ENCODE measurements at places on chromosomes 2 and 18.

- DNase-seq: no peak
Measured at GRCh38 chr2:139495851-139496250, 715.7 kb upstream of the NXPH2 start.

- DNase-seq: no peak
Measured at GRCh38 chr2:102200539-102200938, 13.7 kb downstream of the IL1RL2 start.

DNA sequence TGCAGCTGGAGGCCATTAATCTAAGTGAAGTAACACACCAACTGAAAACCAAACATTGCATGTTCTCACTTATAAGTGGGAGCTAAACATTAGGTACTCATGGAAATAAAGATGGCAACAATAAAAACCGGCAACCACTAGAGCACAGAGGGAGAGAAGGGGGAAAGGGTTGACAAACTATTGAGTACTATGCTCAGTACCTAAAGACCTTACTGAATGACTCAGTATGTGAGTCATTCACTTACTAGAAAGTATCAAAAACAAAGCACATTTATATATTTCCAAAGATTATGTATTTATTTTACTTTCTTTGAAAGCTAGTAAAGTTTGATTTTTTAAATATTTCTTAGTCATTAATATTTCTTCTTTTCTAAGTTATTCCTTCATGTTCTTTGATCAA is 48.9 kb downstream of the ZNF385B start:
- no peak for DNase-seq

DNA sequence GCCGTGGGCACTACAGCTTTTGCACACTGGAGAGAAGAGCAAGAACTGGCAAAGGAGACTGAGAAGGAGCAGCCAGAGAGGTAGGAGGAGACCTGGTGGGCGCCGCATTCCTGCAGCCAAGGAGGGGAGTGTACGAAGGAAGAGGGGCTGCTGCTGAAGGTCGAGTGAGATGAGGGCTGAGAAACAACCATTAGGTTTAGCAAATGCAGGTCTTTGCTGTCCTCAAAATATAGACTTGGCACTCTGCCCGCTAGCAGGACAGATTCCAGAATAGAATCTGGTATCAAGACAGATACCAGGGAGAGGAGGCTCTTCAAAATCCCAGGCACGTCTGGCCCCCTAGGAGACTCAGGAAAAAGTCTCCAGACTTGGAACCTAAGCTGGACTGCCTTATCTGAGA is 83.0 kb downstream of the TGOLN2 start:
- DNase-seq: no peak

DNA sequence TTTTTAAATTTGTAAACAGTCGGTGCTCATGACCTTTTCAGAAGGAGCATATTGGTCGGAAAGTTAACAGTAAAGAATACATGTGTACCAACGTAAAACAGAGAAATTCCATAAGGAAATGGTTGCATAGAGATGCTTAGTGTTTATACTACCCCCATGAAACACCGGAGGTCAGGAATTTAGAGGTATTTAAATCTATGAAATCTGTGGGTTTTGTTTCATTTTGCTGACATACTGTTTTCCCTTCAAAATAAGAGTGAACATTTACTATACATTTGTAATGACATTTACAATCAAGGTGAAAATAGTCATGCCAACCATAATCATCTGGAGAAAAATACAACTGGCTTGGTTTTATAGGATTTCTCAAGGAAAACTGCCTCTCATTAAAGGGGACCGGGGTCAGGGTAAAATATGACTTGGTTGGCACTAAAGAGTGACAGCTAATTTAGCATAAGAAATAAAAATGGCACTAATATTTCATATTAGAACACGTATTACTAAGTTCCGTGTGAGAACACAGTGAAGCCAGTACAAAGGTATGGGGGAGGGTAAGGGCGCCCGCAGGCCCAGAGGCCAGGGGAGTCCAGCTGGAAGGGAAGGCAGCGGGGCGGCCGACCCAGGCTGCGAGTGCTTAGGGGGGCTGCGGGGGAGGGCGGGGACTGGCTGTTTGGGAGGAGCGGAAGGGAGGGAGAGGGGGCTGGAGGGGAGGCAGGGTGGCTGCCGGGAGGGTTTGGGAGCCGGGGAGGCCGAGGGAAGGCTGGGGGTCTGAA is 1.1 kb upstream of the RNU4ATAC start:
- no peak for DNase-seq

- DNase-seq: no peak
Measured at GRCh38 chr2:77099961-77100360, 422.2 kb downstream of the LRRTM4 start.

DNA sequence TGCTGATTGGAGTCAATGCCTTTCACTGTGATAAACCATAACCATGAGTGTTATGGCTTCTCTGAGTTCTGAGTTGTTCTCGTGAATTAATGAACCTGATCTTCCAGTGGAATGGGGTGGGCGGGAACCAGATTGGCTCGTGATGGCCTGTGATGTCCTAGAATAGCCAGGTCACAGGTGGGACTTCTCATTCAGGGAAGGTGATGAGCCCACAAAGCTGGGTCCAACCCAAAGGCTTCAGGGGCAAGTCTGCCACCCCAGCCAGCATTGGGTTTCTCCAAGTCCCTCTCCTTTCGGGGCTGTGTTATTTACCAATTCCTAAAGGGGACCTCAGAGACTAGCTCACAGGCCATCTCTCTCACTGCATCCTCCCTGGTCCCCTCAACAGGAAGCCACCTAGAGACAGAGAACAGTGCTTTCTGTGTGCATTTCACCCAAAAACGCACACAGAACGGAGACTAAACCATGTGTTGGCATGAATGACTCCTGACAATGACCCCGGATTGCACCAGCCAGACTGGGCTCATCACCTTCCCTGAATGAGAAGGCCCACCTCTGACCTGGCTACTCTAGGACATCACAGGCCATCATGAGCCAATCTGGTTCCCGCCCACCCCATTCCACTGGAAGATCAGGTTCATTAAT is 85.5 kb downstream of the MALT1 start:
- DNase-seq: no peak

DNA sequence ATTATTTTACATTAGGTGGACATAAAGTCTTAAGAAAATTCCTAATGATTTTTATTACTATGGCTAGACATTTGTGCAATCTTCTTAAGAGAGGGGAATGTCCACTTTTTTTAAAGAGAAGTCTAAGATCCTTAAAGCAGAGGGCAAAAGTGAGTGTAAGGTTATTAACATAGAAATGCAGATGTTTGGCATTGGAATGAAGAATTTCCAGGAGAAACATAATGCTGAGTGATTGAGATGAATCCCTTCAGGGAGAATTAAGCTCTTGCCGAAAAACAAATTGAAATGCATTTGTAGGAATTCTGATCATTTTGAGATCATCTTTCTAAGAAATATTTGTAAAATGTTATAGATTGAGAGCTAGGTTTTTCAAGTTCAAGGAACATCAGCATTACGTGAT is 15.0 kb downstream of the FAM124B start:
- DNase-seq: no peak

GRCh38 chr2:169119123-169119760 is 49.9 kb downstream of the DHRS9 start:
- DNase-seq: no peak

DNA sequence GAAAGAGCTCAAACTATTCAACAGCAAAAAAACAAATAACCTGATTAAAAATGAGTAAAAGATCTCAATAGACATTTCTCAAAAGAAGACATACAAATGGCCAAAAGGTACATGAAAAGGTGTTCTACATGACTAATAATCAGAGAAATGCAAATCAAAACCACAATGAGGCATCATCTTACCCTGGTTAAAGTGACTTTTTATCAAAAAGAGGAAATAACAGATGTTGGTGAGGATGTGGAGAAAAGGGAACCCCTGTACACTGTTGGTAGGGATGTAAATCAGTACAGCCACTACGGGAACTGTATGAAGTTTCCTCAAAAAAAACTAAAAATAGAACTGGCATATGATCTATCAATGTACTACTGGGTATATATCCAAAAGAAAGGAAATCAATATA is 39.8 kb upstream of the TMEM163 start:
- no peak for DNase-seq

DNA sequence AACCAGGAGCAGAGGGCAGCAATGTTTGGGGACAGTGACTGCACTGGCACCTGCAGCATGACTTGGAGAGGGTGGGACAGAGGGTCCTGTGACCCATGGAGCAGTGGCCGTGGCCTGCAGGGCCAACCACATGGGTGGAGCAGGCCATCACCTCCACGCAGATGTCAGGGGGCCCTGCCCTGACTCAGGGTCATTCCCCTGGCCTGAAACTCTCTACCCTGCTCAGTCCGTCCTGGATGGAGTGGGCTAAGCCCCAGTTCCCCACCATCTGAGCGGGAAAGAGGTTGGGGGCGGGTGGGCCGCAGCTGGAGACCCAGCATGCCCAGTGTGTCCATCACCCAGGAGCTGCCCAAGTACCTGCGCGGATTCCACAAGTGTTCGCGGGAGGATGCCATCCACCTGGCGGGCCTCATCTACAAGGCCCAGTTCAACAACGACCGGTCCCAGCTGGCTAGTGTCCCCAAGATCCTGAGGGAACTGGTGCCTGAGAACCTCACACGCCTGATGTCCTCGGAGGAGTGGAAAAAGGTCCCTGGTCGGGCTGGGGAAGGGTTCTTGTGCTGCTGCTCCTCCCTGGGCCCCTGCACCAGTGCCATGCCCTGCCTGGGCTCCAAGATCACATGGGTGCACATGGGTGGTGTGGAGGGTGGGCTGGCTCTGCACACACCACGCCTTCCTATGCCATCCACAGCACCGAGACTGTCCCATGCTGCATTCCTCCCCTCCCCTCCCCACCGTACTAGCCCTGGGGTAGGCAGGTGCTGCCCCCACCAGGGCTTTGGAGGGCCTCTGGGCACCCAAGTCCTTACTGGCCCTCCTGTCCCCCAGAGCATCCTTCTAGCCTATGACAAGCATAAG is 10.3 kb upstream of the GPR17 start:
- no peak for DNase-seq

GRCh38 chr18:74265546-74266098 is 26.1 kb downstream of the CYB5A start:
- no peak for DNase-seq

DNA sequence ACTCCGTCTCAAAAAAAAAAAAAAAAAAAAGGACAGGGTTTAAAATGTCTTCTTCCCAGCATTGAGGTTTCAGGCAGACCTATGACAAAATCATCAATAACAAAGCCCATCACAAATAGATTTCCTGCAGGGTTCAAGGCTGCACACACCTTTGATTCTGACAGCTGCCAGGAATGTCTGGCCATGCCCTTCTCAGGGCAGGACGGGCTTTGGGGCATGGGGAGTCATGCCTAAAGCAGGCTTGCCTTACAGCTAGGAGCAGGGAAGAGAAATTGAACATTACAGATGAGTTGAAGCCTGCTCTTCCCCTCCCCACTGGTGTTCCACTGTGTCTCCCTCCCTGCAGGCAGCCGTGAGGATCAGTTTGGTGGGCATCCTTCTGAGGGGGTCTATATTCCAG is 3.7 kb downstream of the PRELID3A start:
- no peak for DNase-seq

GRCh38 chr2:152227969-152228592 is 52.5 kb upstream of the STAM2 start:
- no peak for DNase-seq

- DNase-seq: no peak
Measured at GRCh38 chr18:47745227-47745626, 185.2 kb downstream of the SMAD2 start.

GRCh38 chr2:207764096-207764630 is 5.5 kb downstream of the FZD5 start:
- DNase-seq: no peak

DNA sequence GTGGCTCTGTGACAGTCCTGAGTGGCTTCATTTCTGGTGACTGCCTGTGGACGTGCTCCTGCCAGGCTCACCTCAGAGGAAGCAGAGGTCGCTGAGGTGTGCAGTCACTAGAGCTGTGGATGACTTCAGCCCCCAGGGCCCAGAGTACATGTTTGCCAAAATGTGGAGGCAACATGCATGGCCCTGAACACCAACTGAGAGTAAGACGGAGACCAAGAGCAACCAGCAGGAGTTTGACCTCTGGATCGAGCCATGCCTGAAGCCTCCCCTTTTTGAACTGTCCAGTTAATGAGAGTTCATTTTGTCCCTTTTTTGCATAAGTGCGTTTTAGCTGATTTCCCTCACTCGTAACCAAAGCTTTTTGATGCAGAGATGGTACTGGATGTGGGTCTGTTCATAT is 184.9 kb downstream of the RTP5 start:
- DNase-seq: no peak

- no peak for DNase-seq
Measured at GRCh38 chr2:42246562-42246961, 77.4 kb downstream of the EML4 start.

DNA sequence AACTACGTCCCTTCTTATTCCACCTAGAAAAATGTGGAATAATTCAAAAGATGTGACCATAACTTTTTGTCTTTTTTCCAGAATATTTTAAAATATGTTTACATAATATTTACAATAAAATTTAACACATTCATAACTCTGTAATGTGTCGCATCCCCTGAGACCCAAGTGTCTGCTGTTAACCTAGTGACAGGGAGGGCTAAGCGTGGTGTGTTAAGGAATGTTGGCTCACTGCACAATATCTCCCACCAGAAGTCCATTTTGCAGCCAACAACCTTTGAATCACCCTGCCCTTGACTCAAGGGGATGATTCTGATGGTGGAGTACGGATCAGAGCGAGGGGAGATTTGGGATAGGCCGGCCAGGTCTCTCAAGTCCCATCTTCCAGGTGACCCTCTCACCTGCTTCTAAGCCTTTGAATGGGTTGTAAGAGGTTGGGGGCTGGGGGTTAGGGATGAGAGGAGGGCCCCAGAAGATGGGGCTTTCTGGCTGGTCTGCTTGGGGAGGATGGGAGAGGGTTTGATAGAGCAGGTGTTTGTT is 43.3 kb downstream of the SERTAD2 start:
- no peak for DNase-seq

DNA sequence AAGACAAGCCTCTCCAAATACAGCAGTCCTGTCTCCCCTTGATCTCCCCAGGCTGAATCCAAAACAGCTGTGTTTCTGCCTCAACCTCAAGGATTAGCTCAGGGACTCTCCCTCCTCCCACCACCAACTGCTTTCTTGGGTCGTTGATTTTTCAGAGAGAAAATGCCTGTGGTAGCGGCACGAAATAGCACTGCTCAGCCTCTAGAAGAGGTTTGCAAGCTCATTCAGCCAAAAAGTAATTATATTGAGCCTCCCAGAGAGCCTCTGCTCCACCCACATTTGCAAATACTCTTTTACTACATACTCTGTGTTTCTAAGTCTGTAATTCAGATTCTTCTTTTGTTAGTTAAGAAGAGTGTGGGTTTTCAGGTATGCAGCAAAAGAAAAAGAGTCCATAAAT is 396.4 kb upstream of the TNP1 start:
- DNase-seq: no peak

- DNase-seq: no peak
Measured at GRCh38 chr18:74326231-74326630, 10.6 kb downstream of the C18orf63 start.

- DNase-seq: no peak
Measured at GRCh38 chr2:75602724-75603342, 42.1 kb upstream of the EVA1A start.
